Tracheal epithelial cell (primary cell): ENCODE measurements at places on chromosomes 13 and 19. TPM values are rescaled to one million over a fixed set of nuclear protein-coding genes. Genes with fewer than 3 reads are reported as not detected.

CDX2 gene
- 0.48 TPM in 1 of 2 replicates, not detected in the other for total RNA-seq

LGALS13 gene
- total RNA-seq: not detected in 2 replicates

CLEC17A gene
- not detected in 2 replicates for total RNA-seq

CEACAM1 gene
- total RNA-seq: 0.85 and 1.2 TPM in 2 replicates

TNNI3 gene
- 0.72 and 2.1 TPM in 2 replicates for total RNA-seq

U2AF1L4 gene
- total RNA-seq: 3.2 and 5.3 TPM in 2 replicates

LGALS14 gene
- not detected in 2 replicates for total RNA-seq

ZNF534 gene
- total RNA-seq: not detected in 2 replicates
